Activated naive CD8-positive, alpha-beta T cell treated with anti-CD3 and anti-CD28 coated beads for 36 hours (primary cell): ENCODE measurements at places on chromosomes 16 and 17.

GRCh38 chr17:76107509-76107908, 3.9 kb upstream of the EXOC7 start:
- DNase-seq: no peak

GRCh38 chr16:67194260-67194659, 2.3 kb downstream of the E2F4 start:
- no peak for DNase-seq

DNA sequence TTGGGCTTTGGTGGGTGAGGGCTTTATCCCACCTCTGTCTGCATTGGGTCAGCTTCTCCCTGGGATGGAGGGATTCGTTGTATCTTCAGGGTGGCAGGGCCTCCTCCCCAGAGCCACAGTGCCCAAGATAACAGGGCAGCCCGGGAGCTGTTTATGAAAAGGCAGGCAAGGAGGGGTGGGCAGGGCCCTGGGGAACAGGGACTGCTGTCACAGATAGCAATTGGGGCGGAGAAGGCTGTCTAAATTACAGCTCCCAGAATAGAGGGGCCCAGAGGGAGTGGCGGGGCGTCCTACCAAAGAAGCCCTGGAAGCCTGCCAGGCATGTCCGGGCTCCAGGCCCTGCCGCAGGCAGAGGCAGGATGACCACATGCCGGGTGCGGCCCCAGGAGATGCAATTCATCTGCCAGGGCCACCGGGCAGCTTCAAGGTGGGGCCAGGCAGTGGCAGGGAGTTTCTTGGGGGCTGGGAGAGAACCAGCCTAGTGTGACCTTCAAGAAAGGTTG, 18.8 kb upstream of the PHOSPHO1 start:
- DNase-seq: no peak

DNA sequence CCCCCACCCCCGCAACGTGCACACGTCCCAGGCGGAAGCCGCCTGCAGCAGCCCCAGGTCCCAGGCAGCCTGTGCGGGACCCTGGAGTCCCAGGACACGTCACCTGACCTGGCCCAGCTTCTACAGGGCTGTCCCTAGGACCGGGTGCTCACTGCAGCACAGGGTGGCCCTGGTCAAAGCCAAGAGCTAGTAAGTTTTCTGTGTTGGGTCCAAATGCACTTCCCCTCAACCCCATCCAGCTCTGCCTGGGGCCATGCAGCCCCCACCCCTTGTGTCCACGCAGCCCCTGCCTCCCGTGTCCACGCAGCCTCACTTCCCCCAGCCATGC, 22.1 kb upstream of the PVALEF start:
- DNase-seq: no peak

GRCh38 chr17:78132084-78132676, 1.6 kb downstream of the TMC8 start:
- peak; percentile 84 for DNase-seq

DNA sequence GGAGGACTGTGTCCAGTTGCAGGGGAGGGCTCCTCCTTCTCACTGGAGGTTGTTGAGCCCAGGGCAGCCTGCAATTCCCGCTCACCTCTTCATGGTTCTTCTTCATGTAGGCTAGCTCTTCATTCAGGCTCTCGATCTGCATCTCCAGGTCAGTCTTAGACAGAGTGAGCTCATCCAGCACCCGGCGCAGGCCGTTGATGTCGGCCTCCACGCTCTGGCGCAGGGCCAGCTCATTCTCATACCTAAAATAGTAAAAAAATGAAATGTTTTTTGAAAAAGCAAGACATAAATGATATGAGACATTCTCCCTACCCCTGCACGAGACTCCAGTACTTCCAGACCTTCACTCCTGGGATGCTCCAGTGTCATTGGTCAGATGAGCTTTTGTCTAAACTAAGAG, 2.2 kb downstream of the KRT13 start:
- no peak for DNase-seq

GRCh38 chr17:75869282-75870141, 8.9 kb downstream of the TRIM47 start:
- DNase-seq: no peak

GRCh38 chr17:29742210-29742513, 119.5 kb upstream of the CORO6 start:
- DNase-seq: no peak

- no peak for DNase-seq
These were observed 40.8 kb downstream of the MRM1 start for GRCh38 chr17:36641877-36642845.

GRCh38 chr16:1976951-1977874, 4.1 kb downstream of the NOXO1 start:
- DNase-seq: no peak

DNA sequence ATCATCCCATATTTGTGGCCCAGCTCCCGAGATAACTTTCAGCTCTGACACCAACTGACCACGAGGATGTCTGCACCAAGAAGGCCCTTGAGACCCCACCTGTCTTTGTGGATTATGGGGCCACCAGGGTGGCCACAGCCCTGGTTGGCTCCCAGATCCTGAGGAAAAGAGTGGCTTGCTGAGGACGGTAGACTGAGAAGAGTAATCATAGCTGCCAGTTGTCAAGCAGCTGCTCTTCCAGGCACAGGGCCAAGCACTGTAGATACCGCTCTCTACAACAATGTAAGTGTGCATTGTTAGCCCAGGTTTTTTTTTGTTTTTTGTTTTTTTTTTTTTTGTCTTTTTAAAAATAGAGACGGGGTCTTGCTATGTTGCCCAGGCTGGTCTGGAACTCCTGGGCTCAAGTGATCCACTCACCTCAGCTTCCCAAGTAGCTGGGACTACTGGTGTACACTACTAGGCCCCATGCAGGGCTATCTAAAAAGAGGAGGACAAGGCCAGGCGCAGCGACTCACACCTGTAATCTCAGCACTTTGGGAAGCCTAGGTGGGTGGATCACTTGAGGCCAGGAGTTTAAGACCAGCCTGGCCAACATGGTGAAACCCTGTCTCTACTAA, 9.6 kb downstream of the ZNF205 start:
- no peak for DNase-seq

- DNase-seq: no peak
These were observed 9.2 kb upstream of the ABR start for GRCh38 chr17:1188812-1189504.

DNA sequence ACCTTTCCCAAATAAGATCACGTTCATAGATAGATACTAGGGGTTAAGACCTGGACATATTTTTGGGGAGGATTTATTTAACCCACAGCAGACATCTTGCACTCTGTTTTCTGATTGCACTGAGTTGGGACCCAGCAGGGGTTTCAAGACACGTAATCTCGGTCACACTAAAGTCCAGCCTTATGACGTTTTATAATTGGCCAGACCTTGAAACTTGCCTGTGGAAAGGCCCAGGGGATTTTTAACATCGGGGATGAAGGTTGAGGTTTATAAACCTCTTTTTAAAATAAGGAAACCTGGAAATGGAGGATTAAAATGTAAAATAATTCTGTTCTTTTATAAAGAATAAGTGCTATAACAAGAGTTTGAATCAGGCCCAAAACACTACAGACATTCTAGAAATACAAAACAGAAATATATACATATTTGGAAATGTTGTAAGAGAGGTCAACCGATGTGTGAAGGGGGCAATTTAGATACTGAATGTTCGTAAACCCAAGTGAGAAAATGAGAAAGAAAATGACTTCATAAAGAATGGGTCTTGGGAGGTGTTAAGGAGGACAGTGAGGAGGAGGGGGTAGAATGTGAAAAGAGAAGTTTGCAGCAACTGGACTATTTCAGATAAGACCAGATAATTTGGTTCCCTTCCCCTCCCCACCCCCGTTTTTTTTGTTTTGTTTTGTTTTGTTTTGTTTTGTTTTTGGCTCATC, 61.1 kb upstream of the NOL11 start:
- DNase-seq: no peak

DNA sequence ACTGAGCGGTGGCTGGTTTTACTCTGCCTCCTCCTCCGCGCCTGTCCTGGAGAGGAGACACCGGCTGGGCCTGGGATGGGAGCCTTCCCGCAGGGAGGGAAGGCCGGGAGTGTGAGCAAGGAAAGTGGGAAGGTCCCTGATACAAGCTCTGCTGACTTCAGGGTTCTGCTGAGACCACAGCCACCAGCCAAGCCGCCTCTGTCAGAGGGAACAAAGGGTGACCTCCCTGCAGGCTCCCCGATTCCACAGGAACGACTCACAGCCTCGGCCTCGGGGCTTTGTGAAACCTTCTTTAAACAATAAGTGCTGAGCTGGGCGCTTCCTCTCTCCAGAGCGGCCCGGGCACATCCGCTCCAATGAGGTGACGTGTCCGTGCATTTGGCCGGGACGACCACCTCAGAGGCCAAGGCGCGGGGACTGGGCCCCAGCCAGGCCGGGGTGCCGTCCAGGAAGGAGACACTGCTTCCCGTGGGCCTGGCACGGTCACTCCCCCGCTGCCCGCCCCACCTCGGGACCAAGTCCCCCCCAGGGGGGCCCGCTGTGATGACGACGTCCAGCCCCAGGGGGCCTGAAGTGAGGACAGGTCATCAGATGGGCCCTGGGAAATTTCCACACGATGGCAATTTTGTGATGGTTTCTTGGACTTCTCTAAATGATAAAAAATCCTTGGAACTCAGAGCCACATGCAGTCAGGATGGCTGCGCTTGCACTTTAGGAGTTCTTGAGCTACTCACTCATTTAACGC, 11.8 kb upstream of the CIBAR2 start:
- no peak for DNase-seq

GRCh38 chr17:42106009-42106408, 6.5 kb downstream of the DHX58 start:
- no peak for DNase-seq

- peak; percentile 59 for DNase-seq
These were observed 10.1 kb upstream of the SLC16A5 start for GRCh38 chr17:75077496-75078283.

DNA sequence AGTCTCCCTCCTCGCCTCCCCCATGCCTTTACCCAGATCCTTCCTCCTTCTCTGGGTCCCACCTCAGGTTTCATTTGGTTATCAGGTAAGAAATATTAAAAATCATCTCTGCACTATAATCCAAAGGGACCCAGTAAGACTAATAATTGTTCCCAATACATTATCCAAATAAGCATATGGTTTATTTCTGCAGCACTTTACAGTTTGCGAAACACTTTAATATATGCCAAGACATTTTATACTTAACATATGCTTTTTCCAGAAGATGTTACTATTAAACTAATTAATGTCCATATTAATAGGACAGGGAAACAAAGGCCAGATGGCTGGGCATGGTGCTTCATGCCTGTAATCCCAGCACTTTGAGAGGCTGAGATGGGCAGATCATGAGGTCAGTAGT, 33.3 kb downstream of the CD300LF start:
- DNase-seq: no peak

- DNase-seq: no peak
These were observed 1.5 kb downstream of the MRC2 start for GRCh38 chr17:62628831-62629555.

- no peak for DNase-seq
These were observed 27.5 kb upstream of the HLF start for GRCh38 chr17:55237268-55237667.

DNA sequence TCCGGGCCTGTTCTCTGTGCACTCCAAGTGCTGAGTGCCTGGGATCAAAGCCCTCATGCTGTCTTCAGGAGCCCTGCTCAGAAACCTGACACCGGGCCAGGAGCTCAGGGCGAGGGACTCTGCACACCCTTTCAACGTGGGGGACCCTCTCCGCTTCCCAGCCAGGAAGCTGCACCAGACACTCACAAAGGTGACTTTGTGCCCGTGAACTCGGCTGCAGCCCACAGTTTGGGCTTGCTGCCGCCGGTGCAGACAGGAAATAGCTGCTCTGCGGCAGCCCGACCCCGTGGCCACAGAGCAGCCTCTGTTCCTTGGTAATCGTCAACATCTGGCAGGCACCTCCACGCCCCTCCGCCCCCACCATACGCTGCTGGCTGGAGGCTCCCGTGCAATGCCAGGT, 93.4 kb upstream of the METRNL start:
- DNase-seq: peak; percentile 64

- DNase-seq: no peak
These were observed 24.4 kb downstream of the CNTROB start for GRCh38 chr17:7956228-7956965.

DNA sequence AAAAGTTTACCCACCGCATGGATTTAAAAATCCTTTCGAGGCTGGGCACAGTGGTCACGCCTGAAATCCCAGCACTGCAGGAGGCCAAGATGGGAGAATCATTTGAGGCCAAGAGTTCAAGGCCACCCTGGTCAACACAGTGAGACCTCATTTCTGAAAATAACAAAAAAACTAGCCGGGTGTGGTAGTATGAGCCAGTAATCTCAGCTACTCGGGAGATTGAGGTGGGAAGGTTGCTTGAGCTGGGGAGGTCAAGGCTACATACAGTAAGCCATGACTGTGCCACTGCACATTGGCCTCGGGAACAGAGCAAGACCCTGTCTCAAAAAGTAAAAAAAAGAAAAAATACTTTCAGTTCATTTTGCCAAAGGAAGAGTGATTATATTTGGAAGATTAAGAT, 12.7 kb downstream of the GNA13 start:
- DNase-seq: no peak

DNA sequence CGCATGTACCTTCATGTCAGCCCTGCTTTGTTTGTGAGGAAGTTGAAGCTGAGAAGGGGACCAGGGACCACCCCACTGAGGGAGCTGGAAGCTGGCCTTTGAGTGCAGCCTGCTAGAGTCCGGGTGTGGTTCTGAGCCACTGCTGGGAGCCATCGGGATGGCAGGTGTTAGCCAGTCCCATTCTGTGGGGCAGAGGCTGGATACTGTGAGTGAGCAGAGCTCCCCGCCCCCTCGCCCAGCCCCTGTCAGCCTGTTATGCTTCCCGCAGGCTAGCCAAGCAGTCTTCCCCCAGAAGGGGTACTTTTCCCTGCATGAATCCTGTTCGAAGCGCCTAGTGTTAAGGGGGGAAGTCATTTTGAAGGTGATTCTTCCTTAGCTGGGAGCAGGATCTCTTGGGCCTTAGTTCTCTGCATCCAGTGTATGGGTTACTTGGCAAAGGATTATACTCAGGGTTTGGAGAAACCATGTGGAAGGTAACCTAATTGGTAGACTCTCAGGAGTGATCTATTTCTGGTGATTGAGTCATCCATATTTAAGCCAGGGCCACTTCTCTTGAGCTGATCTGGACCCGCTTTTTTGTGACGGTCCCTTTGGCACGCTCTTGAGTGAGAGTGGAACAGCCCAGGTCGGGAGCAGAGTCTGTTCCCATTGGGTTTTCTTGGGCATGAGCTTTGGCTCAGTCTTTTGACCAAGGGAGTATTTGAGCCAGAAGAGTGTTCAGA, 23.8 kb downstream of the AKAP1 start:
- no peak for DNase-seq

DNA sequence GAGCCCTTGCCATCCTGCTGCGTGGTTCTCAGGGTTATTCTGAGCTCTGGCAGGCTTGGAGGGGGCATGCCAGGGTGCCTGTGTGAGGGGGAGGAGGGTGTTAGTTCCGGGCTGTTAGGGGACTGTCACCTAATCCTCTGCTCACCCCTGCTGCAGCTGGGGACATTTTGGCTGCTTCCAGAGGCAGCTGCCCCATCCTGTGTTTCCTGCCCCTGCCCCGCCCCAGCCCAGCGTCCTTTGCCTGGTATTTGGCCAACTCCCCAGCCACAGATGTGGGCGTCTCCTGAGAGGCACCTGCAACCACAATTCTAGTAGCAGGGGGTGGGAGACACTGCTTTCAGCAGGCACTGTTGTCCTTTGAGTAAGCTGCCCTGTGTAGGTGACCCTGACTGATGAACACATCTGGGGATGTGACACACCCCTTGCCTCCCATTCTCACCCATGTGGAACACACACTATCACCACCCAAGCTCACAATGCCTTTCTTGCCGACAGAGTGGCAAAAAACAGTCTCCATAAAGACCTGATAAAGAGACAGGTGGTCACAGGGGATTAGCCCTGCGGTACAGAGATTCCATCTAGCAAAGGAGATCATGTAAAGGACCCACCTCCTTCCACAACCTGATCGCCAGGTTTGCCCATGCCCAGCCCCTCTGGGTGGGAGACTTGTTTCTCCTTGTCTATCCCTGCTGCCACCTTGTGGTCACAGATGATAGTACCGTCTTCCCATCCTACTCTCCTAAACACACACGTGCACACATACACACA, at the start of gene CHRNE:
Gene CHRNE, minus strand, starts transcription at position 48 of the 768 bp plus-strand sequence. Its CDS starts 35 bp downstream, at position 13.
- peak; percentile 71 for DNase-seq
